Breast epithelium (tissue), 4 donors: ENCODE measurements at places on chromosomes 4 and X. TPM values are rescaled to one million over a fixed set of nuclear protein-coding genes. Genes with fewer than 3 reads are reported as not detected.

DNA sequence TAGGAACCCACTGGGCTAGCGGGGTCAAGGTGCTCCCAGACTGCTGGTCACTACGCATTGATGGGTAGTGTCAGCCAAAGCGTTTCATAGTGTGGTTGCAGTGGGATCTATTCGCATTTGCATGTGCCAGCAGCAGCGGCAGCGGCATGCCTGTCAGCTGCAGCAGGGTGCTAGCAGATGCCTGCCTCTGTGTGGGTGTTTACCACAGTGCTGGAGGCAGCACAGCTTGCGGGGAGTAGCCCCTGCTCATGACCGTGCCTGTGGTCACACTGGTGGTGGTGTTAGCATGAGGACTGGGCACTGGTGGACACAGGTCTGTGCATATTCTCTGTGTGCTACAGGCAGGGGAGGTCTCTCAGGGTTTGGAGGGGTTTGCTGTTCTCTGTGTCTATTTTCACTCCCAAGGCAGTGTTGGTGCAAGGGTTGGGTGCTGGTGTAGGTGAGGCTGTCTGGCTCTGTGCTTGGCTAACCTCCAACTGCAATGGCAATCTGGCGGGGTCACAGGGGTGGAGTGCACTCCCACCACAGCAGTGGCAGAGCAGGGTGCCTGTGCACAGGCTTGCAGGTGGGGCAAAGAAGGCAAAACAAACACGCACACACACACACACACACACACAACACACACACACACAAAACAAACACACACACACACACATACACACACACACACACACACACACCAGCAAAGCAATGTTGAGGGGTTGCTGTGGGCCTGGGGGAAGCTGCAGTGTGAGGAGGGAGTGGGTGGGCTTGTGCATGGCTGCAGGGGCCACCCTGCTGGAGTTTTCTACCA lies 184.4 kb downstream of the GLUD2 start:
- DNase-seq = no peak

SLC6A14 gene
- not detected for total RNA-seq

- no peak for DNase-seq
Observed at GRCh38 chrX:6184900-6185515, 43.7 kb downstream of the NLGN4X start.

- DNase-seq = no peak
Observed at GRCh38 chr4:135927651-135928050, 1604.6 kb downstream of the PCDH18 start.

XAGE1A gene
- total RNA-seq = not detected

- DNase-seq = no peak
Observed at GRCh38 chr4:185171373-185172071, 28.5 kb downstream of the SLC25A4 start.

NSUN7 gene
- total RNA-seq = 19.3 TPM

- DNase-seq = no peak
Observed at GRCh38 chrX:138378876-138379275, 332.6 kb downstream of the FGF13 start.

- no peak for DNase-seq
Observed at GRCh38 chrX:131199091-131199490, 90.0 kb downstream of the IGSF1 start.

GRCh38 chr4:80422727-80423404 lies 87.3 kb downstream of the CFAP299 start:
- DNase-seq = no peak

GRCh38 chrX:131558562-131558961 lies 14.7 kb downstream of the OR13H1 start:
- no peak for DNase-seq

DNA sequence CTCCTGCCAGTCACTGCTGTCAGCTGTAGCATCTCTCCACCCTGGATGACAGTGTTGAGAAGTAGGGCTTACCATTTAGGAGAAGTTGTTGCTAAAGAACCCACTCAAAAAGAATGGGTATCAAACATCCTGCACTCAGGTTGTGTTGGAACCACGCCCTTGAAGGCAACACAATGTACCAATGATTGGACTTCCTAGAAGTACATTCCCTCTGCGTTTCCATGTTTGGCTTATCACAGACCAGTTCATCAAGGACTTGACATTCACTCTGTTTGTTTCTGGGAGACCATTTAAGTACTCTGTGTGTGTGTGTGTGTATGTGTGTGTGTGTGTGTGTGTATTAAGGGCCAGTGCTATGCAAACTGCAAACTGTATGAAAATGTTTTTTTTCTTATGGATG lies 200.6 kb upstream of the GATB start:
- DNase-seq = no peak

DNA sequence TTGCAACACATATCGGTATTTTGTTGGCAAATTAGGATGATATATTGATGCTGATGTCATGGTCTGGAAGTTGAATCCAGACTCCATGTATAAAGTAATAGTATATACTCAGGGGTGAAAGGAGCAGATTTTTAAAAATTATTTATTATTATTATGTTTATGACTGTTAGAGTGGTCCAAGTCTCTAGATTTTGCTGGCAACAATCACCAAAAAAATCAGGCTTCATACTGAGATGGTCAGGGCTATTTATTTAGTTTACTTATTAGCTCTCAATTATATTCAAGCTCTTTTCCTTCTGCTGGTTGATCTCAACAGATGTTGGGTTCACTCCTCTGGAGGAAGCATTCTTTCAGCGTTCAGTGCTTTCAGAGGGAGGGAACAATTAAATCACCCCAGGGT lies 73.9 kb upstream of the VCX3B start:
- DNase-seq = no peak

GRCh38 chrX:48903290-48903689 lies 5.6 kb downstream of the PQBP1 start:
- no peak for DNase-seq

DNA sequence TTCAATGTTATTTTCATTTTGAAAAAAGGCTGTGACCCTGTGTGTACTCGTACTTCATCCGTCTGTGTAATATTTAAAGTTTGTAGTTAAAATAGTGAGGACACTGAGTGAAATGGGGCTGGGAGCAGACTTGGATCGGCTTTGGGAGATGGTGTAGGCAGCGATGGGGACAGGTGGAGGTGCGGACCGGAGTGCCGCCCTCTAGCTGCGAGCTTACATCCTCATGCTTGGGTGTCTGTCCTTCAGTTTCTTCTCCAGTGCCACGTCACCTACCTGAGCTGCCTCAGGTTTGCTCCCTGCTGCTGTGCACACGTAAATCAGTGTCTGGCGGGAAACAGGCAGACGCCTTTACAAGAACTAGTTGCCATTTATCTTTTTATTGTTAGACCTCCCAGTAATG lies 146.1 kb downstream of the GPR143 start:
- no peak for DNase-seq

DNA sequence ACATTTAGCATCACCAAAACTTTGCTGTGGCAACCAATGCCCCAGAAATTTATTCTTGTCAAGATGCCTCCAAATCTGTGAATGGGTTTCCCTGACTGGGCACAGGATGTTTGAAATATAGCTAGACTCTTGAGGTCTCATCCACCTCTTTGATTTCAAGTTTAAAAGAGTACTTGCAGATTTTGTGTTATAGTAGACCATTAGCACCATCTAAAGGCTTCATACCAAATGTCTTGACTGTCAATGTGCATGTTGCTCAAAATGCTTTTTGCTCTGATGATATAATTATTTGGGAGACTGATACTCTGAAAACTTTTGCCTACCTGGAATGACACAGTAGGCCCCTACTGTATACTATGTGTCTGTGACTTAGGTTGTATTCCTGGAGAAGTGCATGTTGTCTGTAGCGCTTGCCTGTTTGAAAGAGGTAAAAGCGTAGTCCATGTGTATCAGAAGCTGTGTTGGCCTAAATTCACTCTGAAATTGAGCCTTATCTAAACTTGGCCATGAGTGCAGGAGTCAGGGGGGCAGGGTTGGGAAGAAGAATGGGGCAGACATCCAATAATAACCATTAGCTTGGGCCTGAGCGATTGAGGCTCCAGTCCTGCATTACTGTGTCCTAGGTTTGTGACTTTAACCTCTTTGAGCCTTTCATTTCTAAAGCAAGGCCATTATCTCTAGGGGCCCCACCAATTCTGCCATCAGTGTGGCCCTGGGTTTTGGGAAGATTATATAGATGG lies 33.8 kb downstream of the NDP start:
- no peak for DNase-seq

GRCh38 chrX:130626521-130626920 lies 224.7 kb downstream of the RBMX2 start:
- DNase-seq = no peak

- no peak for DNase-seq
Observed at GRCh38 chrX:73859622-73860021, 296.6 kb downstream of the CHIC1 start.

DUSP21 gene
- not detected for total RNA-seq

DNA sequence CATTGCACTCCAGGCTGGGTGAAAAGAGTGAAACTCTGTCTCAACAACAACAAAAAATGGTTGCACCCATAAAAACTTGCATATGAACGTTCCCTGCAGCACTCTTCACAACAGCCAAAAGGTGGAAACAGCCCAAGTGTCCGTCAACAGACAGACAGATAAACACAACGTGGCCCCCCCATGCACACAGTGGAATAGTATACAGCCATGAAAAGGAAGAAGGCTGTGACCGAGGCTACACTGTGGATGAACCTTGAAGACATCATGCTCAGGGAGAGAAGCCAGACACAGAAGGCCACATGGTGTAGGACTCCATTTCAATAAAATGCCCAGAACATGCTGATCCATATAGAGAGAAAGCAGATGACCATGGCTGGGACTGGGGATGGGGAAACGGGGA lies 33.5 kb upstream of the ASMTL start:
- no peak for DNase-seq

GRCh38 chrX:100868273-100868672 lies 5.9 kb downstream of the NOX1 start:
- DNase-seq = no peak

DNA sequence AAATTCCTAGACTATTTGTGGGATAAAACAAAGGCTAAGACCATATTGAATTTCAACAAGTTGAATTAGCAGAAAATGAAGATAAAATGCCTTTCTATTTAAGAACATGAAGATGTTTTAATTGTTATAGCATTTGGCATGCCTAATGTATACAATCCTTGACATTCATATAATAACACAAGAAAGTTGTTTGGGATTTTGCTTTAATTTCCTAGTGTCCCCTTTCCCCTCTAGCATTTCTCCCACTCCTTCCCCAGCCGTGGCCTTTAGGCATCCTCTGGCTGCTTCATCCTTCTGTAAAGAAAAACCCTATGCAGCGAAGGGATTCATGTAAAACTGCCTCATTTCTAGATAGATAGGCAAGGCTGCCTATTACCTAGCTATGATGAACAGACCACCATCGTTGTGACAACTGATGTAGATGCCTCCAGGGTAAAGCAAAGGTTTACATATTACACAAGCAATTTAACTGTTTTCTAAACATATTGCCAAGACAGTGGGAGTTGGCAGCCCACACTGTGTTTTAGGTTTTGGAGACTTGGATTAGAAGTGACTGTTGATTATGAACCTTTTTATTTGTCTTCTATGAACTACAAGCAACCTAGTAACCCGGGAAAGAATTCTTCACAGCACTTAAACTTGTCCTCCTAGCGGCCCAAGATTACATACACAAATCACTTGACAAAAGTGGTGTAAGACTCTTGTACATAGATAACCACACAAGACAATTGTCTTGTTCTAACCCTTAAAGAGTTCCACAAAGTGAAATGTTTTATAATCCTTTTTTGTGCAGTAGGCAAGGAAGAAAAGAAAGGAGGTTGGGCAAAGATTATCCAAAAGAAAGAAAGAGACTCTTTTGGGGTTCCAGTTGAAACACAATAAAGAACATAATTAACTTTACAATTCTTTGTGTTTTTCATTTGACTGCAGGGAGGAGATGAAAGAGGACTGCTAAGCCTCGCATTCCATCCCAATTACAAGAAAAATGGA lies 59.9 kb downstream of the HHIP start:
- DNase-seq = no peak

- no peak for DNase-seq
Observed at GRCh38 chr4:48902266-48902665, 4.3 kb downstream of the OCIAD2 start.

LRP2BP gene
- 1.6 TPM for total RNA-seq

DNA sequence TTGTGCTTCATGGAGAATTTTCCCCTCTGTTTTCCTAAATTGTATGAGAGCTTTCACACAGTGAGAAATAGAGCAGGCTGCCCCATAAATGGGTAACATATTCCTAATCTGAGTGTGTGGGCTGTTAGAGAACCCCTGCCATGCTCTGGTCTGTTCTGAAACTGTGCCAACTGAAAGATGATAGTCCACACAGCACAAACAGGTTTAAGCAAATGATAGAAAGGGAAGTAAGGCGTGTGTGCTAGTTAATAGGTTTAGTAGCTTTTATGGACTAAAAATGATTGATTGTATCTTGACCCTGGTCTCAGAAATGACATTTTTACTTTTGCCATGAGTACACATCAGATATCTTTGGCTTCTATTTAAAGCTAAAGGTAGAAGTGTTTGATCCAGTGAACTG lies 106.2 kb downstream of the PRRG1 start:
- DNase-seq = no peak

DNA sequence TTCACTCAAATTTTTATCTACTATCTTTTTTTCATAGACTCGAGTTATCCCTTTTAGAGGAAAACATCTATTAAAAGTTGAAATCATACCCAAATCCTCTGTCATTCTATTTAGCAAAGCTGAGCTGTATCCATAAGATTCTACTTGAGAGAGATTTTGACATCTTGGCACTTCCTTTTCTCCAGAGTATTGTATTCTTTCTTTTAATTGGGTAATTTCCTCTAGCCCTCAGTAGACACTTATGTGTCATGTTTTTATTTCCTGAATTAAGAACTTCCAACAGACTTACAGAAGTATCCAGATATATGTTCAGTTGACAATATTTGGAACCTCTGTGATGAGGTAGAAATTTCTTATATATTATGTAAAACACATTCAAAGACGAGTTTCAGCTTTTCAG lies 201.6 kb upstream of the NR3C2 start:
- DNase-seq = no peak

DNA sequence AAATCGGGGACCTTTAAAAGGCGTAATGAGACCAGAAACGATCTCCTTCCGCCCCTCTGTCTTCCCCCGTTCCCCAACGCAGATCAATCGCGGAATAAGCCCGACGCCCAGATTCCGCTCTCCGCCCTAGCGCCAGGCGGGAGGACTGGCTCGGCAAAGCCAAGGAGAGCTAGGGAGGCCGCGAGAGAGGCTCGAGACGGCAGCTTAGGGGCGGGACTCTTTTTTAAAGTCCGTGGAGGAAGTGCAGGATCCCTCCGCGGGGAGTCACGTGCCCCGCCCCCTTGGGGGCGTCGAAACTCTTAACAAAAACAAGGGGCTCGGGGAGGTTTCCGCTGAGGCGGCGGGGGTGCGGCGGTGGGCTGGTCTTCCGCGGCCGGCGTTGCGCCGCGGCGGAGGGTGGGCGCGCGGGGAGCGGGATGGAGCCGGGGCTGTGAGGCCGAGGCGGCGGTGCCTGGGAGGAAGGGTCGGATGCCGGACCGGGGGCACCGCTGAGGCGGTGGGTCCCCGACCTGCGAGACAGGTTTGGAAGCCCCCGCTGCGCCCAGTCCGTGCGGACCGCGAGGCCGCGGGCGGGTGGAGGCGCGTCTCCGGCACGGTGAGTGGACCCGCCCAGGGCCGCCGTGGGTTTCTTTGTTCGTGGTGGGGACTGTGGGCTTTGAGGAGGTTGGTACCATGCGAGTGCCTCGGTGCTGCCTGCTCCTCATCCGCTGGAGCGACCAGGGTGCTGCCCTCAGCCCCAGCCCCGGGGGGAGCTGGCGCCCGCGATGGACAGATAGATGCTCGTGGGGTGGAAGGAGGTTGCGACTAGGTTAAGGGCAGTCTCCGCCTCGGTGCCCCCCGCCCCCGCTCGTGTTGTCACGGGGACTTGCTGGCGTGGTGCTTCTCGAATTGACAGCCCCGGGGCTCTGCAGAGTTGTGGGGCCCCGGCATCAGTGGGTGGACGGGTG lies at the start of gene CCNG2:
CCNG2 (plus strand) TSS at position 296 of the 947 bp plus-strand sequence. CDS start 1,326 bp downstream, outside the sequence.
- DNase-seq = peak; percentile 87

- no peak for DNase-seq
Observed at GRCh38 chr4:10196191-10196590, 79.6 kb upstream of the WDR1 start.

PAK3 gene
- total RNA-seq = 1.9 TPM
